GM04503 (cell line): ENCODE measurements at places on chromosomes 16 and 17.

DNA sequence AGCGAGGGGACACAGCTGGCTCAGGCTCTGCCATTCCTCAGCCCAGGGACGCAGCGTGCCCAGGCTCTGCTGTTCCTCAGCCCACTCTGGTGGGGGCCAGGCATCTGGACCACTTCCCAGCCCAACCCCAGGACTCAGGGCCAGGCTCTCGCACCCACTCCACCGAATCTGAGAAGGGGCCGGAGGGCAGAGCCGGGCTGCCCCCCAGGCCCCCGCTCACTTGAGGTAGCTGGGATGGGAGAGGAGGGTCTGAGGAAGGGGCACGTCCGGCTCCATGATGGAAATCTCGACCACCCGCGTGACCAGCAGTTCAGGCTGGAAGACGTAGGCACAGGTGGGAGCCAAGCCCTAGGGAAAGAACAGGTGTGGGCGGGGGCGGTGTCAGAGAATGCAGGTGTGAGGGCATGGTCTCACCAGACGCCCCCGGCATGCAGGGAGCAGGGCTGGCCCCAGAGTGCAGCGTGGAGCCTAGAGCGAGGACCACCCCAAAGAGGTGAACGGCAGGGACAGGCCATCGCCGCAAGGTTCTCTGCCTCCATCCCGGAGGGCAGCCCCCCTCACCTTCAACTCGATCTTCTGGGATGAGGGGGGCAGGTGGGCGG, 4.9 kb downstream of the PGAP6 start:
- DNase-seq = no peak

- DNase-seq = no peak
Observed at GRCh38 chr17:41659427-41660212, 29.1 kb upstream of the EIF1 start.

GRCh38 chr17:2749784-2750181, 331 bp upstream of the CCDC92B start:
- no peak for DNase-seq

GRCh38 chr16:75566758-75567255, 628 bp downstream of the GABARAPL2 start:
- DNase-seq = no peak

DNA sequence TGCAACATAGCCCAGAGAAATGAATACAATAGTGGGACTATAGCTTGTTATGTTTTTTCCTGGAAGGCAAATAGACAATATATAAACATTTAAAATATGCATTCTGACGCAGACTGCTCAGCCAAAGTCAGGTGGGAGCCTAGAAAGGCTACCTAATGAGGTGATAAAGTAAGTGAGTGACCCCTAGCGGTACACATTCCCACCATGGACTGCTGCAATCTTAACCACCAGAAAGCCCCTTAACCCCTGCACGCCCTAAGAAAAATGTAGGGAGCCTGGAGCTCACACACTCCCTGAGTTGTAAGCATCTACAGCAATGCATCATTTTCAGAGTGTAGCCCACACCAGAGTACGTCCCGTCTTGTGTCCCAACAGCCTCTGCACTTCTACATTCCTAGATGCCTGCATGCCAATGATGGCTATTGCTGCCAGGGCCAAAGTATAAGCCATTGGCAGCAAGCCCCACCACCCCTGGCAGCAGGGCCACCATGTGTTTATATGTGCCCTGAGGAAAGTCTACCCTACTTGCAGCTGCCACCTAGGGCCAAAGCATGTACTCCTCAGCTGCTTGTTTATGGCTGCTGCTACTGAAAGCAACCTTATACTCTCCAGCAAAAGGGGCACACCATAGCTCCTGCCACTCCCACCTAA, 127.6 kb downstream of the KIF2B start:
- no peak for DNase-seq

DNA sequence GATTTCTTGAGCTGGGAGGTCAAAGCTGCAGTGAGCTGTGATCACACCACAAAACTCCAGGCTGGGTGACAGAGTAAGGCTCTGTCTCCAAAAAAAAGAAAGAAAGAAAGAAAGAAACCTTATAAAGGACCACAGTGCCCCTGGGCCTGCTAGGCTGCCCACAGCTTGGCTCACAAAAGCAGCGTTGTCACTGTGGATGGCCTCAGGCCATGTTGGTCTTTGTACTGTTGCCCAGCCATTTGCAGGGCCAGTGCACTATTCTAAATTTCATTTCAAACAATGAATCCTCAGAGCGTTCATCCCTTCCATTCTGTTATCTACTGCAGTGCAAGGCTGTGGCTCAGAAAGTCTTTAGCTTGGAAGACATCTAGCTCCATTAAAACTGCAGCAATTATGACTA, 208.4 kb downstream of the SLC39A11 start:
- DNase-seq = no peak

DNA sequence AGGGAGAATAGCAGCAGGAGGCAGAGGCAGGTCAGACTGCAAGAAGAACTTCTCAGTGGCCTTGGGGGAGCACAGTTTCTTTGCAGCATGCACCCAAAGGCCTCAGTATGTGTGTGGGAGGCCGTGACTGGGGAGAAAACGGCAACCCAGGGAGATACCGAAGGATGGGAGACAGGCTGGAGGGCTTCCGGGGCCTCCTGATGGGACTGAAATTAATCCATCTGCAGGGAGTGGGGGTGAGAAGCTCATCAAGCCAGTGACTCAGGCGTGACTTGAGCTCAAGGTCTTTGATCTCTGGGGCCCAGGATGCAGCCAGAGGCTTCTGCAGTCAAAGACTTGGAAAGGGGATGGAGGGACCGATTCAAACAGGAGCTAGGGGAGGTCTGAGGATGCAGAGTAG, 5.1 kb upstream of the C17orf113 start:
- DNase-seq = no peak

DNA sequence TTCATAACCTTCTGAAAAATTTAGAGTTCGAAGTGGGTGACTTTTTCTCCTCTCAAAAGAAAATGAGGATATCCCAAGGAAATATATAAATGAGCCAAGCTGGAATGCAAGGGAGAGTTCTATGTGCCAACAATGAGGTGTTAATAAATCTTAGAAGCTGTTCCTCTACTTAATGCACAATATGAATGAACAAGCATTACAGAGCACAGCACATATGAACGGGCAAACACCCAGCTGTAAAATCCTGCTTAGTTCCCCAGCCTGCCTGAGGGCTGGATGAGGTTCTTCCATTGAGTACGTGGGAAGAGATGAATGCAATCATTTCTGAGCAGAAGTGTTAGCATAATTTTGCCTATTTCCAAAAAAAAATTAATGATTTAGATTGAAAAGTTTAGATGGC, 58.1 kb downstream of the WDR59 start:
- no peak for DNase-seq

DNA sequence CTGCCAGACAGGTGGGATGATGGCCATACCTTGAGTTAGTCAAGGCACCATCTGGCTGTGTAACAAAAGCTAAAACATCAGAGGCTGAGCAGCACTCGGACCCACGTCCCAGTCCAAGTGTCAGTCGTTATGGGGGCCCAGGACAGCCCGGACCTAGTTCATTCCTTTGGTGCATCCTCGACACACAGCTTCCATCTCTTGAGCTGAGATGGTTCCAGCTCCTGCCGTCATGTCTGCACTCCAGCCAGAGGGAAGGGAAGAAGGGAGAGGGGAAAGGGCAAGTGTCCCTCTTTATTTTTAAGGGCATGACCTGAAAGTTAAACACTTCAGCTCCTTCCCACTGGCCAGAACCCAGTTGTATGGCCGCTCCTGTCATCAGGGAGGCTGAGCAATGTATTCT, 218.0 kb downstream of the SEC14L1 start:
- DNase-seq = no peak

DNA sequence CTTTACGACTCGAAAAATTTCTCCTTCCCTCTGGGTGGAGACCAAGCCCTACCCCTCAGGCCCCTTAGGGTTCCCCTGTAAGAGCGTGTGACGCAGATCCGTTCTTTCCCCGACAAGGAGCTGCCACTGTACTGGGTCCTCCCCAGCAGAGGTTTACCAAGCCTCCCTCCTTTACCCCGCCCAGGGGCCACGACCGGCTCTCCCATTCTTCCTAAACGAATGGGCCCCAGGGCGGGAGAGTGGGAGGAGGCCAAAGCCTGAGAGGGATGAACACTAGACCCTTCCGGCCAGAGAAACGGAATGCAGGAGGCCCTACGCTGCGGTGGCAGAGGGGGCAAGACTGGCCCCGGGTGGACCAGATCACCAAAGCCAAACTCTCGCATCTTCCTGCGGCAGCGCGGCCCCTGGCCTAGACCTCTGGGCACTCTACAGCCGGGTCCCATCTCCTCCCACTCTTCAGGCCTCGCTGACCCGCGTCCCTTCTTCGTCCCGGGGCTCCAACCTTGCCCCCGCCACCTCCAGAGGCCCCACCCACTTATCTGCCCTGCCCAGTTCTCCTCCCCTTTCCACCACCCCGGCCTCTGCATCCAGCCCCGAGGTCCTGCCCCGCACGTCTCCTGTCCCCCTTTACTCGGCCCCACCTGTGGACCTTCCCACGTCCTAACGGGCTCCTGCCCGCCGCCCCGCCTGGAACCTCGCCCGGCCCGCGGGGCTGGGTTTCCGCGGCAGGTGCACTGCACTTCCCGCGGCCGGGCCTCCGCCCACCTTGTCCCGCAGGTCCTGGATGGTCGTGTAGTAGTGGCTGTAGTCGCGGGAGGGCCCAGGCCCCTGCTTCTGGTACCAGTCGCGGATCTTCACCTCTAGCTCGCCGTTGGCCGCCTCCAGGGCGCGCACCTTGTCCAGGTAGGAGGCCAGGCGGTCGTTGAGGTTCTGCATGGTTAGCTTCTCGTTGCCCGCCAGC, 765 bp downstream of the KRT19 start:
- no peak for DNase-seq

GRCh38 chr16:67720236-67720635, 1.1 kb upstream of the GFOD2 start:
- no peak for DNase-seq

GRCh38 chr16:14155572-14156190, 84.6 kb downstream of the MRTFB start:
- DNase-seq = no peak

DNA sequence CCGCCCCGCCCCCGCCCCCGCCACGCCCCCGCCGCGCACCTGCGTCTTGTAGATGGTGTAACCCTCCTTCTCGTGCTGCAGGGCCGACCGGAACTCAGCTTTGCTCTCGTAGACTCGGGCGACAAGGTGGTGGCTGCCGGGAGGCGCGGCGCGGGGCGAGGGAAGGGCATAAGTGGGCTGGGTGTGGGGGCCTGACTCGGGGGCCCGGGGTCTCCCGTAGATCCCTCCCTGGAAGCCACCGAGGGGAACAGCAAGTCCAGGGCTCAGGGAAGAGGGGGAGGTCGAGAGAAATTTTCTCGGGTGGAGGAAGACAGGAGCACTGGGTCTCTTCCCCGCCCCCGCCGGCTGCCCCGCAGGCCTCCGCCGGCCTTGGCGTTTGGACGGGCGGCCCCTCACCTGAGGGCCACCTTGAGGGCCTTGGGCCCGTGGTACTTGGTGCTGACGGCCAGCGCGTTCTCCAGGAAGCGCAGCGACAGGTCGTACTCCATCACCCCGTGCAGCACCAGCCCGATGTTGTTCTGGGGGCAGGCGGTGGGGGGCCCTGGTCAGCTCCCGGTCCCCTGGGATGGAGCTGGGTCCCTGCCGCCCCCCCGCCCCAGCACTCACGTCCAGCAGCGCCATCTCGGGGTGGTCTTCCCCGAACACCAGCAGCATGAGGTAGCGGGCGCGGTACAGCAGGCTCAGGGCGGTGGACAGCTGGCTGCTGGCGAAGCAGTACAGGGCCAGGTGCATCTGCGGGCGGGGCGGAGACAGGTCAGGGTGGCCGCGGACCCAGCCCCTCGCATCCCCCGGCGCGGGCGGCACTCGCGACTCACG, 19.4 kb downstream of the CLUH start:
- DNase-seq = no peak

DNA sequence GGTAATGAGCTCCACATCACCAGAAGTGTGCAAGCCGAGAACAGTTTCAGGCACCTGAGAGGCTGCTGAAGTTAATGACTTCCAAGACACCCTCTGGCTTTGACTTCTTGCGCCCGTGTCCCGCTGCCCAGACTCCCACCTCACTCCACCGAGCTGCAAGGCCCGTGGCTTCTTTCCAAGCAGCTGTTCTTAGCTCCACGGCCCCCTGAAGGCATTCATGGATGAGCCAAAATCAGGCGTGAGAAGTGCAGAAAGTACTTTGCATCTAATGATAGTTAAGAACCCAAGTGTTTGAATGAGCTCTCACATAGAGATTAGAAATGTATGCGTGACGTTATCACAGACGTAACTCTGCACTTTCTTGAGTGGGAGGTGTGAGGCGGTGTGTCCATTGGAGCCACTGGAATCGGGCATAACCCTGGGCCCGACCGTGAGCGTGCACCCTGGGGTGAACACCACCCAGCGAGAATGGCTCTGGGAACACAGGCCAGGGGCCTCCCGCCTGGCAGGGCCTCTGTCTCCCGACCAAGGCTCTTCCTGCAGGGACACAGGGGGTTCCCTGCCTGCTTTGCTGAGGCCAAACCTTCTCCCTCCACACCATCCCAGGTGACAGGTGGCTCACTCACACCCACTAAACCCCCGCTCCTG, 11.0 kb downstream of the NPTX1 start:
- no peak for DNase-seq

DNA sequence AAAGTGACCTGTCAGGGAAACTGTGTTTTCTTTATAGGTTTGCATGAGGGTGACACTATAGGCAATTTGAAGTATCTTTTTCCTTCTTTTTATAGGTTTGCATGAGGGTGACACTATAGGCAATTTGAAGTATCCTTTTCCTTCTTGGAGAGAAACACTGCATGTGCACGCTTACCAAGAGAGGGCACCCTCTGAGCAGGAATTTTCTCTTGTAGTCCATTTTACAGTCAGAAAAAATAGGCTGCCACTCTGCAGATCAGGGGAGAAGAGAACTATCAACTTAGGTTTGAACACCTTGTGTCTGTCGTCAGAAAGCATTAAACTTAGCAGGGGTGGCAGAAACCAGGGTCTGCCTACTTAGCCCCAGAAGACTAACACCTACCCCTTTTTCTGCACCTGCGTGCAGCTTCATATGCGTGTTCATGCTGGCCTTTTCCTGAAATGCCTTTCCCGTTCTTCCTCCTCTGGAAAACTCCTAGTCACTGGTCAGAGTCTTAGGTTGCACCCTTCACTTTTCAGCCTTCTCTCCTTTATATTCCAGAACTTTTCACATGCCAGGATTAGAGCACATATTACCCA, 16.4 kb upstream of the SMIM36 start:
- DNase-seq = no peak

DNA sequence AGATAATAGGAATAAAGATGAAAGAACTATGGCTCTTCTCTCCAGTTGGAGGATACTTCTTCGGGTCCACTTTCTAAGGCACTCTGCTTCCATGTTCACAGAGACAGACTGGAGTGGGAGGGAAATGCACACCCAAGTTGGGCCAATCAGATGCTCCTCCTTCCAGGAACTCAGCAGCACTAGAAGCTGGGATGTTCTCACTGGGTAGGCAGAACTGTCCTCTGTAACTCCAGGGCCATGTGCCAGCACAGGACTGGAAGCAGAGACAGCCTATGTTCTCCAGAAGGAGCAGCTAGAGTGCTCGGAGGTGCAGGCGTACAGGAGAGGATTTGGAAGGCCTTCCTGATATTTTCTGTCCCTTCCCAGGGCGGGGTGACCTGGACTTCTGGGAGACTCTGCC, 49.9 kb upstream of the SREBF1 start:
- DNase-seq = no peak
